ENCODE measurements at places on chromosomes 3 and 15.

- no peak for DNase-seq
Measured at GRCh38 chr15:39025321-39025720, 460.7 kb upstream of the RASGRP1 start.

DNA sequence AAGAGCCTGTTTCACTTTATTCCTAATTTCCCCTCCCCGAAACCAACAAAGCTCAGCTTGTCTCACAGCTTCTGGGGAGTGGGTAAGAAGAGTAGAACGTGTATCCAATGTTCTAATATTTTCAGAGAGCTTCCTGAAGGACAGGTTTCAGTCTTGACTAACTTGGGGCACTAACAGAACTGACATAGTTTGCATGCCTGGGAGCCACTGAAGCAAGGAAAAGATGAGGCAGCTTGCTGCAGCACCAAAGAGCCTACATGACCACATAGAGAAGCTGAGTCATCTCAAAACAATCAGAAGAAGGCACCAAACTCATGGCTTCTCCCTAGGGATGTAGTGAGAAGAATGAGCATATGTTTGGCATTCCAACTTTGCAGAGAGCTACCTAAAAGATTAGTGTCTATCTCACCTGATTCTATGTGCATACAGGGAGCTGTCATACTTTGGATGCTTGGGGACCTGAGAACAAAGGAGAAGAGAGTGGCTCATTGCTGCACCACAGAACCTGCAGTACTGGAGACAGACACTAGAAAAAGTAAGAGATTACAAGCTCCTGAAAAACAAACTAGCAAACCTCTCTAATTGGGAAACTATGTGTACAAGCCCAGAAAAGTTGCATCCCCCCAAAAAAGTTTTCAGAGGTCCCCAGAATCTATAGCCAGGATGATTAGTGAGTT, 86.9 kb downstream of the DCLK3 start:
- no peak for DNase-seq

DNA sequence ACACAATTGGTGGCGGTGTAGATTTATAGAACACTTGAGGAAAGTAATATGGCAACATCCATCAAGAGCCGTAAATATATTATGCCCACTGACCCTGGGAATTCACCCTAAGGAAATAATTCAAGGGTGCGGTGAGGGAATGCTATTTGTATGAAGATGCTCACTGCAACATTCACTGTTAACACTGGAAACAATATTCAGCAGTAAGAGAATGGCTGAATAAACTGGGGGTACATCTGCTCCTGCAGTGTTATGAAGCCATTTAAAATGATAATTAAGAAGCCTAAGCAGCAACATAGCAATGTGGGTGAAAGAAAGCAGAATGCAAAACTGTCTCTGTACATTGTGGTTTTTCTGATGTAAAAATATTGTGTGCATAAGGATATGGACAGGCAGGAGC, 87.6 kb downstream of the RAB11A start:
- no peak for DNase-seq

DNA sequence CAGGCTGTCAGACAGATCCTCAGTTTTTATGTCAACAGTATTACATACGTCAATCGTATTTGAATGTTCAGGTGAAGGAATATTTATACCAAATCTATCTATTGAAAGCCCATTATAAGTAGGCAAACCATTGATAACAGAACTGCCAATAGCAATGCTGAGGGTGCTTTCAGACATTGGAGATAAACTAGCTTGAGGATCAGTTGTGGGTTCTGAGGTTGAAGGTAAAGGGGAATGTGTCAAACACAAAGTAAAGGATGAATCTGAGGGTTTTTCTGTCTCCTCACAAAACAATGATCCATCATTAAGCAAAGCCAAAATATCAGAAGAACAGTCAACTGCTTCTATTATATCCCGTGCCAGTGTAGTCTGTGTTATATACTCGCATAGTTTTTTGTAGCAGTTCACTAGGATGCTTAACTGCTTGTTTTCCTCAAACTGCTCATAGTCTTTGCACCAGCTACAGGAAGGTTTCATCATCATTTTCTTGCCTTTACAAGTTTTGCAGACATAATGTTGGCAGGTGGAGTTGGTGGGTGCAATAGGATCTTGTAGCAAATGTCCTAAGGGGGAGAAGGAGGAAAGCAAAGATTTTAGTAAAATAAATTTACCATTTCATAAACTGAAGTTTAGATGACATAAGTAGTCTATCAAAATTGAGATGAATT, 43.8 kb downstream of the MSL2 start:
- no peak for DNase-seq

- no peak for DNase-seq
Measured at GRCh38 chr3:48013288-48013980, 2.8 kb downstream of the MAP4 start.

DNA sequence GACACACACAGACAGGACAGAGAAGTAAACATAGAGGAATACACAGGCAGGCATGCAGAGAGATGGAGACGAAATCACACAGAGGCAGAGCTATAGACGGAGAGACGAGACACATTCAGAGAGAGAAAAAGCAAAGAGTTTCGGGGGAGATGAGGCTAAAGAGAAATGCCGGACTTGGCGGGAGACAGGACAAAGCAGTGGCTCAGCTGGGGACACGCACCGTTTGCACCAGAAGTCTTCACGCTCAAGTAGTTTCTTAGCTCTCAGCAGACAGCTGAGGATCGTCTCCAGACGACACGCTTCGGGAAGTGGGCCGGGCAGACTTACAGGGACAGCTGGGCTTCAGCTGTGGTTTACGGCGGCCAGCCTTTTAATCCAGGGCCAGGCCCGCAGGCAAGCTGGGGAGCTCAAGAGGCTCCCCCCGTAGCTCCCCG, 56.2 kb upstream of the DLG1 start:
- DNase-seq = no peak

- DNase-seq = no peak
Measured at GRCh38 chr3:170565495-170565894, 20.4 kb downstream of the SLC7A14 start.

DNA sequence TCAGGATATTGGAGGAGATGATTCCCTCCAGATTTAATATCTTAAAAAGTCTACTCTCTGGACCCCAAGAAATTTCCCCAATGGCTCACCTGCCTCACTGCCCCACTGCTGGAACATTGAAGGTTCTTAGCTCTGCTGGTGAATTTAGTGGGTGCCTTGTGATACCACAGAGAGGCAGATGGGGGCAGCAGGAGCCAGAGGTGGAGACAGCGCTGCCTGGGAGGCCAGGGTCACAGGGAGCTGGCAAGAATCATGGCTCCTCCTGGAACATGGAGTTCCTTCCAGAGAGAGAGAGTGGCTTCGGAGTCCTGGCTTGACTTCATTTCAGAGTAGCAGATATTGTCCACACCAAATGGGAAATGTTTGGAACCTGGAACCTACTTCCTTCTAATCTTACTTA, 263.5 kb upstream of the CFAP20DC start:
- peak; percentile 52 for DNase-seq

DNA sequence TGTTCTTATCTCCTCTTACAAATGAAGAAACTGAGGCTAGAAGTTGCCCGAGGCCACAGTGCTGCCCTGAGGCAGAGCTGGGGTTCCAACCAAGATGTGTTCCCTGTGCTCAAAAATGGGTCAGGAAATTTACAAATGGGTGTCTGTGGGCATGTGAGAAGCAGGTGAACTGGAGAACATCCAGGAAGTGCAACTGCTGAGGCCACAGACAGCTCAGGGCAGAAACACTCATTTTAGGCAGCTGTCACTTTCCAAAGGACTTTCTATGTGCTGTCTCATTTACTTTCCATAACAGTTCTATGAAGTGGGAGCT, 47.2 kb upstream of the ATP2B2 start:
- DNase-seq = no peak

GRCh38 chr3:89212619-89213018, 105.2 kb downstream of the EPHA3 start:
- no peak for DNase-seq

DNA sequence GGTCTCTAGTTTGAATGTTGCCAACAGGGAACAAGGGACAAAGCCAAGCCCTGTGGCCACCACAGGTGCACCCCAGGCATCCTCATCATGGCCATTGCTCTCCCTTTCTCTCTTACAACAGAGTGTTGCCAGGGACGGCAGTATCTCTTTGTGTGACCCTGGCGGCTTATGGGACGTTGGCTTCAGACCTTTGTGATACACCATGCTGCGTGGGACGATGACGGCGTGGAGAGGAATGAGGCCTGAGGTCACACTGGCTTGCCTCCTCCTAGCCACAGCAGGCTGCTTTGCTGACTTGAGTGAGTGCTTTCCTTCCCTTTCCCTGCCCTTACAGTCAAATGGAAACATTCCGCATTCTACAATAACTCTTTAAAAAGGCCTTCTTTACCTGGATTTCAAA, 38.2 kb downstream of the BOC start:
- DNase-seq = no peak

GRCh38 chr3:121482660-121483059, 63.1 kb downstream of the POLQ start:
- DNase-seq = no peak

DNA sequence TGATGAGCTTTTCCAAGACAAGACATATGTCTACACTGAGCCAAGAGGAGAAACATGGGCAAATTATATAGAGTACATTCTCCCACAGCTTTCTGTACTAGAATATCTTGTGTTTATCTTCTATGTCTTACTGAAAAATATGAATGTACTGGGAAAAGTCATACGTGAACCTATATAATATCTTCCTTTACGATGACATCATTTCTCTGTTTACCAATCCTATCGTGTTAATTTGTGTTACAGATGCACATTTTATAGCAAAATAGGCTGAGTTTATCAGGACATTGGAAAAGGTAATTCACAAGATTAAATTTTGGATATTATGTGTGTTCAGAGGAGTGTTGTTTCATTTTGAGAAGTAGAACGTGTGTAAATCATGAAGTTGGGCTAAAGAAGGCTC, 452.5 kb upstream of the THRB start:
- no peak for DNase-seq

DNA sequence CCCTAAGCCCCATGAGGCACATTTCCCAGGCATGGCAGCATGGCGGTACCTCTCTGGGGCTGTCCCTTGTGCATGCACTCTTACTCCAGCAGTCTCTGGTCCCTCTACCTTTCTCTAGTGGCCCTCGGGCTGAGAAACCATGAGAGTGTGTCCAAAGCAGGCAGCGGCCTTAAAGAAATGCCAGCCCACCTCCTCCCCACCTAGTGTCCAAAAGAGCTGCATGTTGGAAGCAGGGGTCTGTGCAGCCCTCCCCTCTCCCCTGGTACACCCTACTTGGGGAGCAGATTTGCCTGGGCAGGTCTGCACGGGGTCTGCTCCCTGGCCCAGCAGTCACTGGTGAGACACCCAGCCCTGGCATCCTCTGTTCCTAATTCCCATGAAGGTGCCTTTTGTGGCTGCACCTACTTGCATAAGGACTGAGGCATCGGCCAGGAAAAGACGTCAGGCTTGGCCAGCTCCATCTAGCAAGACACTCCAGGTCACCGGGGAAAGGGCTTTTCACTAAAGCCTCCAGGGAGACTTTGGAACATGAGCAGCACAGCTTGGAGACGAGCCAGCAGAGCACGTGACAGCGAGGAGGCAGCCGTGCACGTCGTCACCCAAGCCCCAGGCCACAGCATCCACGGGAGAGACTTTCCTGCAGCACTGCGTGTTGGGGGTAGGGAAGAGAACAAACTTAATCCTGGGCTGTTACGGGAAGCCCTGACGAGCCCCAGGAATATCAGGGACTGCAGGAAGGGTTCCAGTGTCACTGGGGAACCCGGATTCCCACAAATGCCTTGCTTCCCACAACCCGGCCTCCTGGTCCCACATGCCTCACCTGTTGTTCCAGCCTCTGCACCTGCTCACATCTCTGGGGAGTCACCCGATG, 38.8 kb downstream of the TM2D3 start:
- no peak for DNase-seq

DNA sequence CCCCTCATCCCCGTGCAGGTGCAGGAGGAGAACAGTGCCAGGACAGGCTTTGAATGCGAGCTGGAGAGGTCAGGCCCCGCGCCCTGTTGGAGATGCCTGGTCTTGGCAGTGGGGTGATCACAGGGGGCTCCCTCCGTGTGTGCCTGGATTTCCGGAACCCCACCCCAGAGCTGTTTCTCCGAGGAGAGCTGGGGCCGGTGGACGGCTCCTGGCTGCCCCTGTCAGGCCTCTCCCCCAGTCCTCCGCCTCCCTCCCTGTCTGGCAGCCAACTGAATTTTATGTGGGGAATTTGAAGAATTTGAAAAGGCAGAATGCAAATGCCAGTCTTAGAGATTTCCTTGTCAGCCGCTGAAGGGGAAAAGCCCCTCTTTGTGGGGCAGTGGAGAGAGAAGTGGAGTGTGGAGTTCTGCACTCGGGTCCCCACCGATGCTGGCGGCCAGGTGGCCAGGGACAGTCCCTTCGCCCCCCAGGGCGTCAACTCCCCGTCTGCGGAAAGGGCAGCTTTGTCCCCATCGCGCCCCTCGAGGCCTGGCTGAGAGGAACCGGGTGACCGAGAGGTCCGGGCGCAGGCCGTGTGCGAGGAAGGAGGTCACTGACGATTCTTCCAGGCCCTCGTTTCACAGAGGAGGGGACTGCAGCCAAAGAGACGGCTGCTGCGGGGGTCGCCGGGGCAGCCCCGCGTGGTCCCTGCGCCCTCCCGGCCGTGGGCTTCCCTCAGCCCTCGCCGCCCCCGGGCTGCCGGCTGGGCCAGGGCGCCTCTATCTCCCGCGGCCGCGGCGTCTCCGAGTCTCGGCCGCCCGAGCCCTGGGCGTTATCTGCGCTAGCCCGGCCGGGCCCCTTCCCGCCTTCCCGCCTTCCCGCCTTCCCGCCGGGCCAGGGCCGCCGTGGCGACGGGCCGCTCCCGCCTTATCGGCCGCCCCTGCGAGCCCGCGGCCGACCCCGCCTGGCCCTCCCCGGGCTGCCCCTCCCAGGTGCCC, 56.0 kb upstream of the LCTL start:
- DNase-seq = no peak

DNA sequence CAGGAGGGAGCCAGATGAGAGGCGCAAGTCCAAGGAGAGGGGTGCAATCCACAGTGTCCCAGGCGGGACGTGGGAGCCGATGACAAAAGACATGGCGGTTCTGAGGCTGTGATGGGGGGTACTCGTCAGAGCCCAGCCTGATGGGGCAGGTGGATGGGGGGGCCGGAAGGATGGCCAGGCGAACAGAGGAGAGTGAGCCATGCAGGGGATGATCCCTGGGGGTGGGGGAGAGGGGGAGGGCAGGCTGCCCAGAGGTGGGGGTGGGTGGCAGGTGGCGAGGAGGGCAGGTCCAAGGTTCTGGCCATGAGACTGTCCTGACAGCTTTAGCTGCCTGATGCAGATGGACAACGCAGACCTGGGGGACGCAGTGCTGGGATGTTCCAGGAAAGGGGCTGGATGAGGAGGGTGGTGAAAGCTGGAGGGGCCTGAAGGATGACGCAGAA, 8.9 kb upstream of the CSPG4 start:
- DNase-seq = no peak

DNA sequence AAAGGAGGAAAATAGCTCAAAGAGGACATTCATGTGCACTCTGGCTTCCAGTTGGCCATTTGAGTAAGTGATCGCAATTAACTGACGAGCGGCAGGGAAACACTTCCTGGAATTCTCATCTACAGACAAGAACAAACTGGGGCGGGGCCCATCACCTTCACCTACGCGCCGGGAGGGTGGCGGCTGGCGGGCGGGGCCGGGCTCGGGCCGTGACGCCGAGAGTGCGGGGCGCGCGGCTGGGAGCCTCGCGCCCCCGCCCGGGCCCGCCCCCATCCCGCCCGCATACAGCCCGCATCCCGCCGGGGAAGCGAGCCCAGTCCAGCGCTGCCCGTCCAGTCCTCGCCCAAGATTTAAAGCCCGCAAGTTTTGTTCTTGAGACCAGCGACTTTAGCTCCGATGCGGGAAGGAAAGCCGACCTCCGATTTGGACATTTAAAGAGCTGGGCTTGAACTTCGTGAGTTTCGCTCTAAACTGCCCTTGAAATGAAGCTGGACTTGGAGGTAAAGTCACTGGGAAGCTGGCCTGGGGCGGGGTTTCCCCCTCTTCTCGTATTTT, at the start of gene B3GNT5:
TSS of gene B3GNT5 (plus strand) at position 281 of the 555 bp plus-strand sequence. CDS start 16,546 bp downstream, outside the sequence.
- DNase-seq = no peak

Measured in stimulated activated CD4-positive, alpha-beta T cell treated with anti-CD3 and anti-CD28 coated beads, Interleukin-12 subunit alpha, Interleukin-12 subunit beta, amount 100 ng/mL, for 24 hours (primary cell).